ENCODE measurements at places on chromosomes 5 and 9.

- no peak for DNase-seq
Measured at GRCh38 chr9:134285215-134285845, 40.9 kb upstream of the RXRA start.

DNA sequence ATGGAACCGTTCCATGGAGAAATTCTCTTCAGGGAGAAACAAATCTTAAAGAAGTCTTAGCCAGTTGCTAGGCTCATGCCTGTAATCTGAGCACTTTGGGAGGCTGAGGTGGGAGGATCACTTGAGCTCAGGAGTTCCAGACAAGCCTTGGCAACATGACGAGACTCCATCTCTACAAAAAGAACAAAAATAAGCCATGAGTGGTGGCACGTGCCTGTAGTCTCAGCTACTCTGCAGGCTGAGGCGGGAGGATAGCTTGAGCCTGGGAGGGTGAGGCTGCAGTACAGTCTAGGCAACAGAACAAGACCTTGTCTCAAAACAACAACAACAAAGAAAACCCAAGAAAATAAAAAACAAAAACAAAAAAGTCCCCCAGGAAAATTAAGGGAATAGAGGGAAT, 8.2 kb downstream of the HSPB3 start:
- DNase-seq: no peak

GRCh38 chr5:147557876-147558745, 48.2 kb upstream of the DPYSL3 start:
- no peak for DNase-seq

- no peak for DNase-seq
Measured at GRCh38 chr5:159883522-159883950, 32.7 kb upstream of the ADRA1B start.

DNA sequence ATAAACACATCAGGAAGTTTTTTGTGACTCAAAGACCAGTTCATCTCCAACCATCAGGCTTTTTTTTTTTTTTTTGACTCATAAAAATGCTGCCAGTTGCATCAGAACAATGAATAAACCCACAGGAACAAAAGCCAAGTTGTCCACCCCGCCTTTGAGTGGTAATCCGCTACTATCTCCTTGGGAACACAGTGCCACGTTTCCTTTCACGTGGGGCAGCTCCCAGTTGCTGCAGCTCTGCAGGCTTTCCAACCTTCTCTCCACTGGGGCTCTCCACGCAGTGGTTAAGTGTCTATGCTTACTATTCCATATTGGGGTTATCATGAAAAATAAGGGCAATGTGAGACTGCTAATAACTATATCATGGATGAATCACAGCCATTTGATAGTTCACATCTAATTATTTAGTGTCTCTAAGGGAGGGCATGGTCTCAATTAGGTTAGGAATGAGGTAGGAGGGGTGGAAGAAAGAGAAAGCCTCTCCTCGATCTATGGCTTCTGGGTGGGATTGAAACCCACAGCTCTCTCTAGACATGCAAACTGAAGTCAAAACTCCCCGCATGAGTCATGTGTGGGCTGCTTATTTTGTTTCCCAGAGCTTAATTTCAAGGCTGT, 55.8 kb upstream of the ACTBL2 start:
- peak; percentile 25 for DNase-seq

DNA sequence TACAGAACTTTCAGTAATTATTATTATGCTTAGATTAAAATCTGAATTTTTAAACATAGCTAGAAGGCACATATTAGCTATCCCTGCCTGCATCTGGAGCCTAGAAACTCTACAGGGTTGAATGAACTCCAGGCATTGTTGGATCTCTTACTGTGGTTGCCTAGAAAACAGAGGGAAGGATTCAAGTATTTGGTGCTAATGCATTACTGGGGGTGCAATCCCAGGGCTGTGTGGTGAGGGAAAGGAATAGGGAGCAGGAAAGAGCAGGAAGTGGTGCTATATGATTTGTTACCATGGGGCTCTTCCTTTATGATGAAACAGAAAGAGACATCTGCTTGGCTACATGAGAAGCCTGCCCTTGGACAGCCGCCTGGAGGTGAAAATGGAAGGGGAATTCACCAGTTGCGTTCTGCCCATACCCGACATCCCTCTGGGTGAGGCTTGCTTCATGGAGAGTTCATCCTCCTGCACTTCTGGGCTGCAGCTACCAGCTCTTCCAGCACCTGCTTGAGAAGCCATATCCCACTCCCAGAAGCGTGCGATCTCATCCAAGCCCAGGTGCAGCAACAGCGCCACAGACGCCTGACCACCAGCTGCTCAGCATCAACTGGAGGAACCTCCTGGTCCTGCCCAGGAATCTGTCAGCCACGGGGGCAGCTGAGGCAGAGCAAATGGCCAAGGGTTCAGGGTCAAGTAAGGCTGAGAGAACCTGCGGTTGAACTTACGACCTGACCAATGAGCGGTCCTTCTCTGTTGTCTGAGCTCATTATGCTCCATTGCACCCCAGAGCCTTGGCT, 362.8 kb downstream of the SEMA5A start:
- no peak for DNase-seq

DNA sequence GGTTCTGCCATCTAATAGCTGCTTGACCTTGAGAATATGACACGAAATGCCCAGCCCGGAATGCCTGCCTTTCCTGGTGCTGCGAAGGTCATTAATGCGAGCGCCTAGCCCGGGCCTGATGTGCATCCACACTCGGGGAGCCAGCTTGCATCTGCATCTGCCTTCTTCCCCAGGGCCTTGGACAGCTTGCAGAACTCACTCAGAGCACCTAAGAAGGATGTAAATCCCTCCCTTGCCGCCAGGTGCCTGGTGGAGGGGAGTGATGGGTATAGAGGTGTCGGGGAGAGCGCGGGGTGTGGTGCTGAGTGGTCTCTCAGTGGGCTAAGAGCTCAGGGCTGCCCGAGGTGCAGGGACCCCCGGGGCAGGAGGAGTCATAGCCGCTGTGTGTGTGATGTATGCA, 127.2 kb downstream of the MRPL36 start:
- no peak for DNase-seq

- no peak for DNase-seq
Measured at GRCh38 chr9:7089406-7090193, 331.8 kb downstream of the KDM4C start.

DNA sequence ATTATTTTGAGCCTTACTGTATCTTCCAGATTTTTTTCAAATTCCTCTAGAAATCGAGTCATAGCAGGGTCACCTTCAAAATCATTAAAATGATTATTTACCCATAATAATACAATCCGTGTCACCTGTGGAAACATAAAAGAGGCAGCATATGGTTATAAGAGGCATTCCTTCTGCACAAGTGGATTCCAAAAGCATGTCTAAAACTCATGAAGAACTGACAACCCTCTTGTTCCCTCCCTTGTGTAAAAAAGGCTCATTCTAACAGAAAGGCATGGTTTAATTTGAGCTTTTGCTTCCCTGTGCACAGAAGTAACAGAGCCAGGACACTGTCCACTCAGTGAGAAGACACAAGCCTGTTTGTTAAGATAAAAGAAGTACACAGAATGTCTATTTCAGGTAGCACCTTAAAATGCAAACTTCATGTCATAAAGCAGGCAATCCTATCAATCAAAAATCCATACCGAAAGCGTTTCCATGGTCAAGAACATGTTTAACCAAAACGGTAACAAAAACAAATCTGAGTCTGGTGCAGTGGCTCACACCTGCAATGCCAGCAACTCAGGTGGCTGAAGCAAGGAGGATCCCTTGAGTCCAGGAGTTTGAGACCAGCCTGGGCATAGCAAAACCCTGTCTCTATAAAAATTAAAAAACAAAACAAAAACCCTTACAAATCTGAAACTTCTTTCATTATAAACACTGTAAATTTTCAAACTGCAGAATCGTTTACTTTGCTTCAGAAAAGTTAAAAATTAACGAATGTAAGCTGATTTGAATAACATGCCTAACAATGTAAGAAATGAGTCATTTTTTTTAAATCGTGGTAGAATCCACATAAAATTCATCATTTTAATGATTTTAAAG, 139.3 kb downstream of the RAPGEF6 start:
- DNase-seq: no peak

DNA sequence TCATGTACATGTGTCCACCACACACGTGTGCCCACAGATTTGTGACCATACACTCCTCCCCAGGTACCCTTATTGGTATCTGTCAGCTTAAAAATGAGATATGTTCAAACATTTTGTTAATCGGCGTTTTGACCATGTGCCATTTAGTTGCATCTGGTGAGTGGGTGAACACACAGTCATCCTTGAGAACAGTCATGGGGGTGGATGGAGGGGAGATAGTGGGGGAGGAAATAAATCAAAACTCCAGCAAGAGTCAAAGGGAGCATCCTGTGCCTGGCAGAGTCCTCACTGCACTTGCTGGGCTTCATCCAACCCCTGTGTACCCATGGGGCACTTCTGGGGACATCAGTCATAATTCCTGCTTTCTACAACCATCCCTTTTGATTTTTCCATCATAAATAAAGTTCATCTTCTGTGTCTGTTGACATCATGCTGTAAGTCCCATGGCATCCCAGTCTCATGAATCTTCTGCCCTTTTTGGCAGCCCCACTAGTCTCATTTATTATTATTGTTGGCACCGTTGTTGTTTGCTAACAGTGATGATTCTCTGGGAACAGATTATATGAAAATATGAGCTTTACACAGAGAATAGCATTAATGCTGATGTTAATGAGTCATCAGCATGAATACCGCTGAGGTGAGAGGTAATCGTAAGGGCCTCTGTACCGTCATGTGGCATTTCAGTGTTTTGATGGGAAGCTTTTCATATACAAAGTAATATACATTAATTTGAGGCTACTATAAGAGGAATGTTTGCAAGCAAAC, 24.4 kb upstream of the CLK4 start:
- no peak for DNase-seq

DNA sequence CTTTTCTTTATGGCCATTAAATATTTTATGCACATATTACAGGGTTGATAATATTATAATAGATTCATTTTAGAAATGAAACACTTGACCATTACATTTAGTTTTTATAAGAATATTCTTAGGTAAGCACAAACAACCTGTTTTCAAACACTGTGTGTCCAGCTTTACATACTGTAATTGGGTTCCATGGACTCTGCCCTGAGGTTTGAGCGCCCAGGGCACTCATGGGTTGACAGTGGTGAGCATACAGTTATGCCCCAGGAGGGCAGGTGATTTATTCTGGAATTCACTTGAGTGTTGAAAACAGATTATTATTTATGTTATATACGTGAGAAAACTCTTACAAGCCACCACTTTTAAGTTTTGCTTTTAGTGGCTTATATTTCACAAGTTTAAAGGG, 33.7 kb downstream of the TRIO start:
- DNase-seq: no peak

DNA sequence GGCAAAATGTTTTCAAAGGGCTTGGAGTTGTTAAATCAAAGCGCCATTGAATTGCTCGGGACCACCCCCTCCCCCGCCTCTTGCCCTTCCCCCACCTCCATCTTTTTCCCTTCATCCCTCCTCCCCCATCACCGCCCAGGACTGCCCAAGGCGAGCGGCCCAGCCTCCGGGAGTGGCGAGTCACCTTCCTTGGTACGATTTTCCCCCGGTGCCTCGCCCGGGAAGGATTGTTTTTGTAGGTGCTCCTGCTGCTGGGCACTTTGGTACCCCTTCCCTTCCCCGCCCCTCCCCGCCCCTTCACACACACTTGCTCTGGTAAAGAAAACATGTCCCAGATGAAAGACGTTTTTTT, 61.2 kb downstream of the TMEM174 start:
- DNase-seq: no peak

- no peak for DNase-seq
Measured at GRCh38 chr9:100674419-100675122, 96.7 kb downstream of the CAVIN4 start.

GRCh38 chr5:115243412-115243811, 19.3 kb downstream of the PGGT1B start:
- DNase-seq: no peak

GRCh38 chr9:111039231-111039906, 1.1 kb upstream of the LPAR1 start:
- DNase-seq: no peak

Data from amygdala (tissue), 56 donors.